Thymus (tissue), 14 donors: ENCODE measurements at places on chromosomes 16 and 17.

- DNase-seq = no peak
Observed at GRCh38 chr16:81546781-81547180, 102.2 kb downstream of the CMIP start.

DNA sequence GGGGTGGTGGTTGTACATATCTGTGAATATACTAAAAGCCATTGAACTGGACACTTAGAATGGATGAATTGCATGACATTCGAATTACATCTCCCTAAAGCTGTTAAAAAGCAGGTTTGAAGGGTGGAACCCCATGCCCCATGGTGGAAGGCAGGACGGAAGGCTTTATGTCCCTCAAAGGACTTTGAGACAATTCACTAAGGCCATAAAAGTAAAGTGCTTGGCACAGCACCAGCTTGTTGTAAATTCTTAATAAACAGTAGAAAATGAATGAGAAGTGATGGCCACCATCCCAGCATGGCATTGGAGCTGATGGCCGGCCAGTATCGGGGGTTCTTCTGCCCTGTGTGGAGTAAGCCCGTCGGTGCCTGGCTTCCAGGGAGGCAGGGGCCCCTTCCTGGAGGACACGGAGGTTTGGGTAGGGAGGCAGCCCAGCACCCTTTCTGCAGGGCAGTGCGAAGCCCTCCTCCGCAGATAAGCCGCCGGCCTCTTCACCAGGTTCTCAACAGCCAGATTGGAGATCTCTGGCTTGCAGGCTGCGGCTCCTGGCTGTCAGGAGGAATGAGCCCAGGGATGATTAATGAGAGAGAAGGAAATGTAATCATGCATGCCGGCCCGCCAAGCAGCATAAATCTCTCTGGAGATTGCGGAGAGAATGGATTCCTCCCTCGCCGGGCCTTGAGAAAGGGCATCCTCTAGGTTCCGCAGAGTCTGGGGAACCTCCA, 346.9 kb downstream of the FOXL1 start:
- no peak for DNase-seq

DNA sequence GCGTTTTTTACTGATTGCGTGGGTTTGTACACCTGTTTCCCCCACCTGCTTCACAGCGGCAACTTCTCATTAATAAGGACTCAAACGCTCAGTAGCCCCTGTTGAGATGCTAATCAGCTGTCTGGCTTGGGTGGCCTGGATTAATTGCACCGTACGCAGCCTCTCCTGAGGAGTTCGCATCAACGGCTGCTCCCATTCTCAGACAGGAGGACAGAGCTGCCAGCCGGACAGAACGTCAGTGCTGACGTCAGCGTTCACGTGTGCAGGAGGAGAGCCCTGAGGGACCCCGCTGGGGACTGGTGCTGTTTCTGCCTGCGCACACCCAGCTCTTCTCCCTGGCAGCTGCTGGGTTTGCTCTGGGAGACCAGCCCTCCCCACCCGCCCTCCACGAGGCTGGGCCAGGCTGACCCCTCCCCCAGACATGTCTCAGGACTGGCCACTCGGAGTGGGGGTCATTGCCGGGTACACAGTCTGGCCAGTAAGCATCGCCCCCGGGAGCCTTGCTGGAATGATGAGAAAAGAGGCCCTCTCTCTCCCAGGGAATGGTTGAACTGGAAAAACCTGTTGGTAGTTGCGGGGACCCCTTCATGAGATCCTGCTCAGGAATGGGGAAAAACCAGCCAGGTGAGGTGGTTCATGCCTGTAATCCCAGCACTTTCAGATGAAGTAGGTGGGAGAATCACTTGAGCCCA, 5.7 kb upstream of the BANP start:
- DNase-seq = no peak

GRCh38 chr17:55273579-55274354, 9.0 kb downstream of the HLF start:
- DNase-seq = no peak

DNA sequence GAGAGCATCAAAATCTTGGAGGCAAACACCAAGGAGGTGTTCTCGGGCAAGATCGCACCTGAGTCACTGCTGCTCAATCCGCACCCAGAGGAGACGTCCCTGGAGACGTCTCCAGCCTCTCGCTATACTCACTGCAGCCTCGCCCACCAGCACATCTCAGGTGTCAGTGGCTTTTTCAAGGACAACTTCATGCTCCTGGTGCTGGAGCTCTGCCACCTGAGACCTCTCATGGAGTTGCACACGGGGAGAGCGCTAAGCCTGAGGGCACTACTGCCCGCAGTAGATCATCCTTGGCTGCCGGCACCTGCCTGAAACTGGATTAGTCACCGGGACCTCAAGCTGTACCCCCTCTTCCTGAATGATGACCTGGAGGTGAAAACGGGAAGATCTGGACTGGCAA, 2.6 kb upstream of the MBTPS1 start:
- DNase-seq = no peak

GRCh38 chr16:88499836-88500251, 46.8 kb downstream of the ZFPM1 start:
- no peak for DNase-seq

GRCh38 chr17:50355336-50355700, 9.4 kb downstream of the XYLT2 start:
- DNase-seq = no peak

- DNase-seq = peak; percentile 7
Observed at GRCh38 chr17:51298508-51299371, 38.4 kb downstream of the UTP18 start.

DNA sequence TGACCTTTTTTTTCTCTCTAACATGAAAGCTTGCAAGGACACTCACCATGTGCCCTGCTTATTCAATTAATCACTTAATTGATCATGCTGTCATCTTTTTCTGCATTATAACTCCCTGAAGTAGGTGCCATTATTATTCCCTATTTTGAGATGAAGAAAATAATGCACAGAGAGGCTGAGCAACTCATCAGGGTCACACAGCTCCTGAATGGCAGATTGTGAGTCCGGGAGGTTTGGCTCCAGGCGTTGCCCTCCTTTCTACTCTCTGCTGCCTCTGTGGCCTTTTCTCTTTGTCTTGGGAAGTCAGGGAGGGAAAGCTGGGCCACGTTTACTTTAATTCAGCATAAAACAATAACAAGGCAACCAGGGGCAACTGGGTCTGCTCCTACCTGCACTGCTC, 17.2 kb upstream of the N4BP1 start:
- no peak for DNase-seq

GRCh38 chr17:76481071-76481655, 13.8 kb downstream of the AANAT start:
- no peak for DNase-seq

- no peak for DNase-seq
Observed at GRCh38 chr17:46195217-46195855, 2.1 kb upstream of the KANSL1 start.

- DNase-seq = no peak
Observed at GRCh38 chr16:69367980-69368379, 16.4 kb upstream of the TMED6 start.

DNA sequence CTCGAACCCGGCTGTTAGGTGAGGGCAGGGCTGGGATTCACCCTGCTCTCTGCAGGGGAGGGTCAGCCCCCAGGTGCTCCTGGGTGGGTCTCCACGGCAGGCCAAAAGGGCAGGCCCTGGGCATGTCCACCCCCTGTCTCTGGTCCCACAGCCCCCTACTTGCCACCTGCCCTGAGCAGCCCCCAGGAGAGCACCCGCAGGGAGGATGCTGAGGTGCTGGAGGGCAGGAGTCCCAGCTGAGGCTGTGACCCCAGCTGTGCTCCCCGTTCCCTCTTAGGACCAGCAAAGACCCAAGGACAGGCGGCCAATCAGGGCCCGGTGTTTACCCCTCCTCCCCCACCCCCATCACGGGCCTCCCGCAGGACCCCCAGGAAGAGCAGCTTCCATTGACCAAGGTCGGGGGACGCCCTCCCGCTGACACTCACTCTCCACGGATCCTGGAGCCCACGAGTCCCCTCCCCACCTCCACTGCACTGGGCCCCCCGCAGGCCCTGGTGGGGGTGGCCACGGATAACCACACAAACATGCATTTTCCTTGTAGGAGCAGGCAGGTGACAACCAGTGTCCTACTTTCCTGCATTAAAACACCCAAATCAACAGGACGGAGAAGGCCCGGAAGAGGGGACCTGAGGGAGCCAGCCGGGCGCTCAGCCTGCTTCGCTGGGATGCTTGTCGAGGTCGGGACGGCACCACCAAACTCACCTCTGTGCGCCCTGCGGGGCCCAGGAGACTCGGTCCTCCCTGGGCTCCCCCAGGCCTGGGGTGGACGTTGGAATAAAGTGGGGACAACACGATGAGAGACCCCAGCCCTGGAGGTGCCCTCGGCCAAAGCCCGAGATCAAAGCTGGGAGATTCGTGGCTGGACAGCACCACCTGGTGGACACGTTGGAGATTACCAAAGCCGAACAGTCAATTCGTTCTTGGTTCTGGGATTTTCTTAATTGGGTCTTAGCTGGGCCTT, 22.5 kb upstream of the ENPP7 start:
- peak; percentile 44 for DNase-seq

DNA sequence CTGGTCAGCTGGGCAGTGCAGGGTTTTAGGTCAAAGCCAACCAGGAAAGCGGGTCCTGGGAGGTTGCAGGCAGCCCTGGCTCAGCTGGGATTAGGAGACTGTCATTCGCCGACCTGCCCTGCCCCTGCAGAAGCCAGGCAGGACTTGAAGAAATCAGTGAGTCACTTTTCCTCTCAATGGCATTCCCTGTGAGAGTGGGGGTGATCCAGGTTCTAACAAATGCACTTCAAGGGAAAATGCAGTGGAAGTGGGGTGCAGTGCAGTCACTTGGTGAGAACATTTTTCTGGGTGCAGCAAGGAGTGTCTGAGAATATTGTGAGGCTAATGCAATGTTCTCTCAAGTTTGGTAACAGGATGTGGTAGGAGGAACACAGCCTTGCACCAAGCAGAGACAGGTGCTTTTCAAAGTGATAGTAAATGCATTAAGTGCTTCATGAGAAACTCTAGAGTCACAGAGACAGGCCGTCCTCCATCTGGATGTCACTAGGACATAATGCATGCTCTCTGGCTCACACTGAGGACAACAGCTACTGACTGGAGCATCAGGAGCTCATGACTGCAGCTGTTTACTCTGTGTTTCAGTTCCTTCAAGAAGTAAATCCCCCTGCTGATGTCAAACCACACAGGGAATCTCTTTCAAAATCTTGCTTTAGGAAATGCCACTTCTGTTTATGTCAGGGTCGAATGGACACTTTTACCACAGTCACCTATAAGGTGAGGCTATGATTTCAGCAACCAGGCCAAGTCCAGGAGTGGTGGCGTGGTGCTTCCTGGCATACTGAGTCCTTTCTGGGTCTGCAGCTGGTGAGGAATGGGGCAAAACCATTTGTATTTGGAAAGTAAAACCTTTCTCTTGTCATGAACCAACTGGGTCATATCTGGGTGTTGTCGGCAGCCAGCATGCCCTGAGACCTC, 16.7 kb downstream of the CDK5R1 start:
- DNase-seq = peak; percentile 77

DNA sequence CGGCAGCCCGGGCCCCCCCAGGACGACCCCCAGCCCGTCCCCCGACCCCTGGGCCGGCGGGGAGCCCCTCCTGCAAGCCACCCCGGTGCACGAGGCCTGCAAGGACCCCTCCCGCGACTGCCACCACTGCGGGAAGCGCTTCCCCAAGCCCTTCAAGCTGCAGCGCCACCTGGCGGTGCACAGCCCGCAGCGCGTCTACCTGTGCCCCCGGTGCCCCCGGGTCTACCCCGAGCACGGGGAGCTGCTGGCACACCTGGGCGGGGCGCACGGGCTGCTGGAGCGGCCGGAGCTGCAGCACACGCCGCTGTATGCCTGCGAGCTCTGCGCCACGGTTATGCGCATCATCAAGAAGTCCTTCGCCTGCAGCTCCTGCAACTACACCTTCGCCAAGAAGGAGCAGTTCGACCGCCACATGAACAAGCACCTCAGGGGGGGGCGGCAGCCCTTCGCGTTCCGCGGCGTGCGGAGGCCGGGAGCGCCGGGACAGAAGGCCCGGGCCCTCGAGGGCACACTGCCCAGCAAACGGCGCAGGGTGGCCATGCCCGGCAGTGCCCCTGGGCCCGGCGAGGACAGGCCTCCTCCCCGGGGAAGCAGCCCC, 15.6 kb upstream of the ZFPM1 start:
- peak; percentile 60 for DNase-seq

DNA sequence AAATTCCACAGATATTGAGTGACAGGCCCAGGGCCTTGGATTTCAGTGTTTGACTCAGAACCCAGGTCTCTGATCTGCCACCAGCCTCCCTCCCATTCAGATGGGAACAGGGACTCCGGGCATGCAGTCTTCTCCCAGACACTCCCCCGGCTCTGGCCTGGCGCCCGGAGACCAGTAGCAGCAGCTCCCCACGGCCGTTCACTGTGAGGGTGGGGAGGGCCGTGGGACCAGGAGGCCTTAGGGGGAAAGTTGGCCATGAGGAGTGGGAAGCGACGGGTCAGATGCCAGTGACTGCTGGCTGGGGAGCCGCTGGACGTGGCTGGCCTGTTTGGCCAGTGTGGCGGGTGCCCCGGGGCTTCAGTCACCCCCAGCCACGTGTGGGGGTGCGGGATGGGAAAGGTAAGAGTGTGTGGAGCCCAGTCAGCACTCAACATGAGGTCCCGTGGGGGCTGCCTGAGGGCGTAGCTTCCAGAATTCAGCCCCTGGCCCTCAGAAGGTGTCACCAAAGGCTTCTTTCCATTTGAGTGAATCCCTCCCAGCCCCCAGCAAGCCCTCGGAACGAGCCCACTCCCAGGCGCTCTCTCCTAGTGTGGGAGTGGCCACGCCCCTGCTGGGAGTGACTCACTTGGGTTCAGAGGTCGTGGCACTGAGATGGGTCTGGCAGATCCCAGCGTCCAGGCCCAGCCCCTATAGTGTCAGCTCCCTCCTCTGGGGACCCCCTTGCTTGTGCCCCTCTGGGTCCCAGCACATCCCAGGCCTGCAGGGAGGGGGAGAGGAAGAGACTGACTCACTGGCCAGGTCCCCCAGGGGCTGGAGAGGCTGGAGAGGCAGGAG, 309.4 kb downstream of the SEC14L1 start:
- no peak for DNase-seq

- no peak for DNase-seq
Observed at GRCh38 chr17:19345486-19346350, 16.8 kb downstream of the B9D1 start.

- peak; percentile 55 for DNase-seq
Observed at GRCh38 chr17:80005360-80006338, 30.0 kb downstream of the TBC1D16 start.

- no peak for DNase-seq
Observed at GRCh38 chr16:70162041-70162451, 11.5 kb upstream of the CLEC18C start.

DNA sequence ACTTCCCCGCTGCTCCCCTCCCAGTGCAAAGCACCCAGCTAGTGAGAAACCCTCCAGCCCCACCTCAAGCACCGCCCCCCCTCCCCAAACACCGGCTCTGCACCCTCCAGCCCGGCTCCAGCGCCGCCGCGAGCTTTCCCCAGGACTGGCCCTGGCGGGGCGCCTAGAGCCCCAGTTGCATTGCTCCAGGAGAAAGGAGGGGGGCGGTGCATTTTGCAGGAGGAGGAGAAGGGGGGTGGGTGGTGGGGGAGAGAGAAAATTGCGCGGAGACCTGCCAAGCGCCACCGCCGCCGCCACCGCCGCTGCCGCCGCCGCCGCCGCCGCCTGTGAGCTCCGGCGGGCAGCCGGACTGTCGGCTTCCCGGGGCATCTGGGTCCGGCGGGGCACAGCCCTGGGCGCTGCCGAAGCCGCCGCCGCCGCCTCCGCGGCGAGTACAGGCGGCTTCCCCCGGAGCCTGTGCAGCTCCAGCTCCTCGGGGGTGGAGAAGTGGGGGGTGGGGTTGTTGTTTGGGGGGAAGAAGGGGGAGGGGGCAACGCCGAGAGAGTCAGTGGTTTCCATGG, 333 bp upstream of the NOG start:
- peak; percentile 47 for DNase-seq
